Adrenal gland (tissue), 19 donors: ENCODE measurements at places on chromosomes 3 and 15.

- no peak for DNase-seq
Observed at GRCh38 chr3:120167488-120167887, 73.2 kb upstream of the GSK3B start.

DNA sequence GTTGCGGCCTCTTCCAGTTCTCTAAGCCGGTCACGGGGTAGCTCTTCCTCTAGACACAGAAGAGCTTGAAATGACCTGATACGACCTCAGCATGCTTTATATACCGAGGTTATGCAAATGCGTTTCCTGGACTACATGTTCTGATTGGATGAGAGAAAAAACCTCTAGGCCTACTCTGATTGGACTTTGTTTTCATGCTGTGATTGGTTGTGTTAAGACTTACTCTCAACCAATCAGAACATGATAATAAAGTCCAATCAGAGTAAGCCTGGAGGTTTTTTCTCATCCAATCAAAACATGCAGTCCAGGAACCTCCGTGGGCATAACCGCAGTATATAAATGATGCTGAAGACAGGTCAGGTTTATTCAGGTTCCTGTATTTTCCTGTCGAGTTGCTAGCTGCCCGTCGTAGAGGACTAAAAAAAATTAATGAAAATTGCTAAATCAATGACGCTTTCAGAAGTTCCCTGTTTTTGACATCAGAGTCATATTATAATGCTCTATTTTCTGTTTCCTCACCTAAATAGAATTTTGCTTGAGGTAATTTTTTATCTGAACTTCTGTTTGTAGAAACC is 177.4 kb downstream of the POTEB3 start:
- no peak for DNase-seq

- no peak for DNase-seq
Observed at GRCh38 chr3:32493437-32494414, 8.9 kb downstream of the CMTM6 start.

GRCh38 chr15:83854321-83854720 is 200.4 kb downstream of the ADAMTSL3 start:
- DNase-seq: no peak

- DNase-seq: no peak
Observed at GRCh38 chr15:27730868-27731267, 368.2 kb downstream of the OCA2 start.

DNA sequence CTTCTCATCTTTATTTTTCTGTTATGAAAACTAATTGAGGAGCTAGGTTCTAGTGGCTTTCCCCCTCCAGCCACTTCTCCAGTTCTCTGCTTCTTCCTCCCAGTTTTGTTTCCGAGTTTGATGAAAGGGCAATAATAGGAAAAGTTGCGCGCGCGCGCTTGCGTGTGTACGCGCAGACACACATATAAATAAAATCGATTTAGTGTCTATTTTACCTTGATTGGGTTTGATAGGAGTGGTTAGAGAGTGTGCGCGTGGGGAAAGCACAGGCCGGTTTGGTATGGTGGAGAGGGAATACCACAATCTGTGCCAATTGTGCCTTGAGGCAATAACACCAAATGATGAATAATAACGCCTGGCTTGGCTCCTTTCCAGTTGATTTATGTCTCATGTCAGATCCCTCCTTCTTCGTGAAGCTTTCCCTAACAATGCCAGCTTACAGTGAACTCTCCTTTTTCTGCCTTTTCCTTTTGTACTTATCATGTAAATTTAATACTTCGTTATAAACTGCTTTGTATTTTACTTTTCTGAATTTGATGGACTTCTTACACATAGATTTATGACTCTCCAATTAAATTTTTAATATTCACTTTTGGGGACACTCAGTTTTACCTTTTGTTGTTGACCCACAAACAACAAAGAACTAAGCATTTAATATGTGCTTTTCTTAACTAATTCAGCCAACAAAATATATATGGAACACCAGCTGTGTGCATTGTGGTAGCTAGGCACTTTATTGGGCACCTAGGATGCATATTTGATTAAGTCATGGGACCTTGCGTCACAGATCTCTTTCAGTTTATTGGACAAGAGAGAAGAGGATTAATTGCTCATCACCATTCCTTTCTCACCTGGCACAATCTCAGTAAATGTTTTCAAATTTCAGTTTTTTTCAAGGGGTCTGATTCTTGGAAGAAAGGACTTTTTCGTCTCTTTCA is 1.7 kb downstream of the TIPARP start:
- DNase-seq: peak; percentile 51

GRCh38 chr3:181279239-181279565 is 289.7 kb upstream of the DNAJC19 start:
- DNase-seq: no peak

DNA sequence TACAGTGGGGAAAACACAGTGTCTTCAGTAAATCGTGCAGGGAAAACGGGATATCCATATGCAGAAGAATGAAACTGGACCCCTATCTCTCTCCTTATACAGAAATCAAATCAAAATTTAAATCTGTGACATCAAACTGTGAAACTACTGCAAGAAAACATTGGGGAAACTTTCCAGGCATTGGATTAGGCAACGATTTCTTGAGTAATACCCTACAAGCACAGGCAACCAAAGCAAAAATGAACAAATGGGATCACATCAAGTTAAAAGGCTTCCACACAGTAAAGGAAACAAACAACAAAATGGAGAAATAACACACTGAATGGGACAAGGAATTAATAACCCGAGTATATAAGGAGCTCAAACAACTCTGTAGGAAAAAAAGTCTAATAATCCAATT is 165.3 kb downstream of the PLCL2 start:
- DNase-seq: no peak

DNA sequence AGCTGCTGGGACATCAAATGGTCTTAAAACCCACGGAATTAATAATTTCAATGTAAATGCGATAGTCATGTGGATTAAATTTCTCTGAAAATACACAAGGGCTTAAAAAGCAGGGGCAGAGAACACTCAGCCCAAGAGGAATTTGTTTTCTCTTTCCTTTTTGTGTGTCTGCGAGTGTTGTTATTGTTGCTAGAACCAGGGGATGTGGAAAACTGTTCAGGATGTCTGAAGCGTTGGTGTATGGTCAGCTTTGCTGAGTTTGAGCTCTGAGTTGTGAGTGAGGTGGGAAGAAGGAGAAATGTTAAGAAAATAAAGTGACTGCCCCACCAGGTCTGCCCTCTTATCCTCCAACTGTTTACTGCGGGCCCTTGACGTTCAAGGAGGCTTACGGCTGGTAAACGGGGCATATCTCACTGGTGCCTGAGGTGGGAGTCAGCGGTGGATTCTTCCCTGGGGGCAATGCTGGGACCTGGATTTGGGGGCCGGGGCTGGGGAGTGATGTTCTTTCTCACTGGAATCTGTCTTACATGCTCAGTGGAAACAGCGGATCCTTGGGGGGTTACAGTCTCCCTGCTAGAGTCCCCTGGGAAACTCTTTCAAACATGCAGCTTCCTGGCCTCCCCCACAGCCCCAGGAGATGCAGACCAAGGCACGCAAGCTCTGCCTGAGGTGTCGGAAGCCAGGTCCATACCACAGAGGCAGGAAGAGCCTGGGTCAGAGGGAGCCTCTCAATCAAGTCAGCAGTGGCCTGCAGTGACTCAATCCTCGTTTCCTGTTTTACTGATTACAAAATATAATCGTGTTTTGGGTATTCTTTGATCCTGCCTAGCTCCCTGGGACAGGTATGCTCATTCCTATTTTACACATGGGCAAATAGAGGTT is 41.8 kb downstream of the ITGA11 start:
- DNase-seq: peak; percentile 64

DNA sequence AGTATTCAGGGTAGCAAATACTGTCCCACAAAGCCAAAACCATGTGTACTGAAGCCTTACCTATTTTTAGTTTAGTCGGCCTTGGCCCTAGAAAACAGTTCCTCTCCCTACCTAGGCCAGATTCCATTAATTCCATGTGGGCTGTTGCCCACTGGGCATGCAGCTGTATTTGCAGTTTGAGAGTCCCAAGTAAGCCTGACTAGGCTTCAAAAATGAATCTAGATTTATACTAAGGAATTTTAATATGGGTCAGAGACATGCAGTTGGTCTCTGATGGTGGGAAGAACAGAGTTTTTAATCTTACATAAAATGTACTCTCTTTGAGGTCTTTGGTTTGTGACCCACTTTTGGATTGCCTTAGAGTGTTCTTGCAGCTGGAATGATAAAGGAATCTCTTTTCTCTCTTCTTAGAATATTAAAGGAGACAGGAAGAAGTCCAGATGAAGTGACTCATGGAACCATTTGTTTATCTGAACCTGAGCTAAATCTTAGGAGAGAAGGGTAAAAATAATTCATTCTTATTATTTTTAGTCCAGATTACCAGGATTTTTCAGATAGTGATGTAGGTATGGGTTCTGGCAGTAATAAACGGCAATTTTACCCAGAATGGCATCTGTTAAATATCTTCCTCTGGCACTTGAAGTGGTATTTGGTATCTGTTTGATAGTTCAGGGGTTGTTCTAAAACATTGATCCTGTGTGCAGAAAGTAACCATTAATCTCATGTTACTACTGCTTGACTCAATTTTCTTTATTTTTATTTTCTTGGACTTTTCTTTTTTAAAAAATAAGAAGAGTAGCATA is 33.8 kb downstream of the GLCE start:
- DNase-seq: no peak

DNA sequence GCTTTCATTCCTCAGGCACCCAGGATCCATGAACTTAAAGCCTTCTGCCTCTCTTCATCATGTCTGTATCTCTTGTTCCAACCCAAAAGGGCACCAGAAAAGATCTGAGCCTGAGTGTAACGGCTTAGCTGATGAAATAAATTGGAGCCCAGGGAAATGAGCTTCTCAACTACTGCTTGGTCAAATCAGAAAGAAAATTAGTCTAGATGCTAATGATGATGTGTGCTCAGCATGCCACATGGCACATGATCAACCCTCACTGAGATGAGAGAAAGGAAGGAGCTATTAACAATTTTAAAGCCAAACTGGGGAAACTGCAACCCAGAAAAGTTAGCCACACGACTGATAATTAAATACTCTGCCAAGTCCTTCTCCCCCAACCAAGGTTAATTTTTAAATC is 325.7 kb downstream of the CNTN3 start:
- no peak for DNase-seq

DNA sequence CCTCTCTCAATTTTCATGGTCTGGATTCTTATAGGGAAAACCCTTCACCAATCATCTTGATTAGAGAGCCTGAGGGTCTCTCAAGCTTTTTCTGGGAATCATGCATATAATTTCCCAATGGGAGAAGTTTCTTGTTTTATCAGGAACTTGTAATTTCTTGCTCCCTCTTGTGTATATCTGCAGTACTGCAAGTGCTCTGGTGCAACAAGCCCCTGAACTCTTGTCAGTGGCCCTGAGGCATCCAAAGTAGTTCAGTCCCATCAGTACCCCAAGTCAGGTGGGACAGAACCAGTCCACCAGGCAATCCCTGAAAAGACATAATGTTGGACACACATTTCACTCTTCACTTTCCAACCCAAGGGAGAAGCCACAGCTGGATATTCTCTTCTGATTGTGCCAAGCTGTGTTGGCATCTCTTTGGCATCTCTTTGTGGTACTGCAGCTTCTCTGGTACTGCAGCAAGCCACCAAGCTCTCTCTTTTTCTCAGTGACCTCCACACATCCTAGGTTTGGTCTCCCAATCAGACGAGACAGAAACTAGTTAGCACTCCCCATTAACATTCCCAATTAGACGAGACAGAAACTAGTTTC is 214.5 kb downstream of the ZIC4 start:
- DNase-seq: peak; percentile 28

- DNase-seq: no peak
Observed at GRCh38 chr3:25817638-25818037, 27.7 kb downstream of the OXSM start.

DNA sequence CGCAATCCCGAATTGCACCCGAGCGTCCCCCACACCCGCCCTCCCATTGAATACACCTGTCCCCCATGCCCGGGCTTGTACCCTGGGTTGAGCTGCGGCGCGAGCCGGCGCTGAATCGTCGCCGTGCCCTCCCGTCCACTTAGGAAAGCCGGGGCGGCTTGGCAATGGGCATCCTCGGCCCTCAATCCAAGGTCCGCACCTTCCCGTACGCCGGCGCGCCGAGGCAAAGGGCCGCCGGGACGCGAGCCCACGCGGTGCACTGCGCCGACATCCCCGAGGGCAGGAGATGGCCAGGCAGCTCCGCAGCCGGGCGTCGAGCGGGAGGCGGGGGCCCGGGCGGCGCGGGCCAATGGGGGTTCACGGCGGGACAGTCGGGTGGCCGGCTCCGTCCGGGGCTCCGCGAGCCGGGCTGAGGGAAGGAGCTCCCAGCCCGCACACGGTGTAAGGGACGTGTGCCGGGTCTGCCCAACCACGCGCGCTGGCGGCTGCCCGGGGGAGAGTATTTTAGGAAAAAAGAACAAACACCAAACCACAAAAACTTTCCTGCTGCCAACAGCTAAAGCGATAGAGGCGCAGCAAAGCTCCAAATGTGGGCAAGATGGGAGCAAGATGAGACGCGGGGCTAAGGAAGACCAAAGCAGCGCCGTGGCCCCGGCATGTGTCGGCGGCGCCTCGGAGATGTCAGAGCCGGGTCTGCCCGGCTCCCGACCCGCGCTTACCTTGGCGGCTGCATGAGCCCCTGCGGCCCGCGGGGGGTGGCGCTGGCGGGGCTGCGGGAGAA is 621 bp downstream of the RGMA start:
- DNase-seq: no peak

- DNase-seq: no peak
Observed at GRCh38 chr3:32818229-32818969, 602 bp downstream of the TRIM71 start.

DNA sequence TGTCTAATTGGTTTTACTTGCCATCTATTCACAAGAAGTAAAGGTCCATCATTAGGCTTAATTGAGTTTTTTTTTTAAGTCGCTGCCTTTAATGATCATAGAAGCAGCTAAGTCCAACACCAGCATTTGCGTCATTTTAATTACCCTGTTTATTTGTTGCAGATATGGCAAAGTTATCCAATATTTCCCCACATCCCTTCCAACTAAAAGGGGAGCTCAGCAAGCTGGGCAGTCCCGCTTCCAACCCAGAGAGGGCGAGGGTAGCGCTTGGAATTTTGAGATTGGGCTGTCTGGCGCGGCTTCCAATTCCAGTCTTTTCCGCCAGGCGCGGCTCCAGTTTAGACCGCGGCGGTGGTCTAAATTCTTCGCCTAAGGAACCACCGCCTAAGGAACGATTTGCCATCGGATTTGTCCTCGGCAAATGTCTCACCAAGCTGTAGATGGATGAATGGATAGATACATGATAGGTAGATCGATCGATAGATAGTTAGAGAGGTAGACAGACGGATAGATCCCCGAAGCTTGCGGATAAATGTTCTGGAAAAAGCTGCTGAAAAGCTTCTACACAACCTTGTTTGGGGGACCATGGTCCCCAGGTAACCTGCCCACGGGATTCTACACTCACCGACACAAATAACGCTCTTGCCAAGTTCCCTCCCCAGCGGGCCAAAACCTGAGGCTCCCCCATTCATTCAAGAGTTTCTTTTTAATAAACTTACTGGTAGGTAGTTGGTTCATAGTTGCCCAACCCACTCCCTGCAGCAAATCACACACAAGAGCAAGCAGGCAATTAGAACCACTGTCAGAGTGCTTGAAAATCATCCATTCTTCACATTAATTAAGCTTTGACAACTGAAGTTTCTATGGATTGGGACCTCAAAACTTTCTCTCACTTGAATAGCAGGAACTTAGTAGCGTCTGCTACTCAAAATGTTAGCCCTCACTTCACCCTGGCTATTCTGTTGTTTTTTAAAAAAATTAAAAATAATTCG is 49.1 kb downstream of the ZIC4 start:
- no peak for DNase-seq

- DNase-seq: no peak
Observed at GRCh38 chr15:57085267-57085666, 166.8 kb downstream of the TCF12 start.
